Fibroblast of mammary gland (primary cell): ENCODE measurements at places on chromosomes 12 and 14.
A peak's percentile ranks its signal among the peaks of the same experiment; 100 is the strongest.

DNA sequence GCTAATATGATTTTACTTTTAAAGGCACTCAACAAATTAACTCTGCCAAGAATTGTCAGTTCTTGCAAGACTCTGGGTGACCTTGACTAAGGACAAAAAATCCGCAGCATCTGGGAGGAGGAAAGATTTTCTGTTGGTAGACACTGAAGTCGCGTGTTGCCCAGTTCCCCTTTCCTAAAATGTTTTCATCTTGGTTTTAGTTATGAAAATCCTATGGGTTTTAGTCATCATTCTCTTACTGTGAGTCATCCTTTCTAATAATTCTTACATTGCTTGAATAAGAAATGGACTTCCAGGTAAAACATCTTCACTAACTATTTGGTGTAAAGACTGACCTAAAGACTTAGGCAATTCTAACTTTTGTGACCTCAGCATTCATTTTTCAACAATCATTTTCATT is 9.1 kb downstream of the GSG1 start:
- peak; percentile 66 for DNase-seq

DNA sequence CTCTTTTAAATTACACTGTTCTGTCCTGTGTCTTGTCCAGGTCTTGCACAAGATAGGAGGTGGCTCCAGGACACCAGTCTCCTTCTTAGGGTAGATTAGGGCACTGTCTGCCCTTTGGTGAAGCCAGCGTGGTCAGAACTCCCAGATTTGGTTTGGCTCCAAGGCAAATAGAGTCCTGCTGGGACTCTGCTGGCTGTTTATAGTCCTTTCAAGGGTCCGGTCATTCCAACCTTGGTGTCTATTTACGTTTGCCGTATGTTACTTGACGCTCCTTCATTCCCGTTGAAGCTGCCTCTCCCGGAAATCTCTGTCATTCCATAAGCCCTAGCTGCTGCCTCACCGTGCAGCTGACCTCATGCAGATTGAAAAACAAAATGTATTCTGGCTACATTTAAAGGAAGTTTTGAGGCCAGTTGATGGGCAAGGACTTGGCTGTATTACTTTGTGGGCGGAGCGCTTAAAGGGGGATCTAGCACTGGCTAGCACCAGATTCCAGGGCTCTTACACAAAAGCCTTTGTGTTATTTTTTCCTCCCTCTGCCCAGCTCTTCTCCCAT is 180.6 kb downstream of the AKAP6 start:
- peak; percentile 85 for DNase-seq

- DNase-seq = no peak
These were observed 25.5 kb downstream of the RBM19 start for GRCh38 chr12:113940357-113941207.

DNA sequence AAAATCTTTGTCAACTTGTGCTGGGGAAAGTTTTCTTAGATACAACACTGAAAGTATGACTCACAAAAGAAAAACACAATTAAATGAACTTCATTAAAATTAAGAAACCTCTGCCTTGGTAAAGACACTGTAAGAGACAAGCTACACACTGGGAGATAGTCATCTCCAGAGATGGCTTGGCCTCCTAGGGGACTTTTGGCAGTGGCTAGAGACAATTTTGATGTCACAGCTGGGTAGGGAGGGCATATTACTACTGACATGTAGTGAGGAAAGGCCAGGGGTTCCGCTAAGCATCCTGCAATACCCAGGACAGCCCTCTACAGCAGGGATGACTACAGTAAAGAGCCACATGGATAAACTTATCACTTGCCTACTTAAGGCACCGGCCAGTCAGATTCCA is 8.7 kb upstream of the RNASE4 start:
- DNase-seq = no peak

DNA sequence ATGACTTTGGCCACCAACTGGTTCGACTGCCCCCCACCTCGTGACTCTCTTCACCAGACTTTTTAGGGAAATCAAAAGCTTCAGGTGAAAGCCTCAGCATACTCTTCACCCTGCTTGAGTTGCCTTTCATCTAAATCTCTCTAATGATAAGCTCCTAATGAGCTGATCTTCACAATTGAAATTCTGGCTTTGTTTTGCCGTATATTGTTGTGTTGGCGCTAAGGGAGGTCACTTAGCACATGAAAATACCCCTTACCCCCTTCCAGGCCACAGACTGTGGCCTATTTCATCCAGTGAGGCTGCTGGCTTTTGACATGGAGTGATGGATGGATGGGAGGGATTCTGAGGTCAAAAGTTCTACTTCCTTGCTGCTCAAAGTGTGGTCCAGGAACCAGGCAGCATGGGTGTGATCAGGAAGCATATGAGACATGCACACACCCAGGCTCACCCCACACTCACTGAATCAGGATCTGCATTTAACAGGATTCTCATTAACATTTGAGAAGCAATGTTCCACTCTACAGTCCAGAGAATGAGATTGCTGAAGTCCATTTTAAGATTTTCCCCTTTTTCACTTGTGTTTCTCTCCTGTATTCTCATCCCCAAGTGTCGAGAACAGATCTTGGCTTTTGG is 131.4 kb downstream of the DACT1 start:
- no peak for DNase-seq

- DNase-seq = no peak
These were observed 7.0 kb upstream of the UBE2N start for GRCh38 chr12:93448796-93449195.

DNA sequence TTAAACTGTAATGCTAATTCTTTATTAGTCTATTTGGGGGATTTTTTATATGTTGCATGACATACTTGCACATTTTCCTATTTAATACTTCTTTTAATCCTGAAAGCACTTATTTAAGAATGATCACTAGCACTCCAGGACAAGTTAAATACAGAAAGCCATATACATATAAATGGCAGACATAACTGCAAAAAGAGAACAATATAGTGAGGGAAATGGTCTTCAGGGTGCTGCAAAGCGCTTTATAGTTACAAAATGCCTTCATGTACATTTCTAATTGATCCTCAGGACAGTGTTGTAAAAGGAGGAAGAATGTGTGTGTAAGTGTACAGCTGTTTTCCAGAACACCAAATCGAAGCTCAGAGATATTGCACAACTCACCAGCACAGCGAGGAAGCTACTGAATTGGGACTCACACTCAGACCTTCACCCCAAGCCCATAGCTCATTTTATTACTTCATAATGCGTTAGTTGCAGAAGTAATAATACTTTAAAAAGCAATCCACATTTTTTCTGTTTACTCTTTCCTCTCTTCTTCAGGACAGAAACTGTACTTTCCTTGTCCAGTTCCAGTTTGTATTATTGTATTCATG is 428.2 kb downstream of the RAD51B start:
- peak; percentile 84 for DNase-seq

DNA sequence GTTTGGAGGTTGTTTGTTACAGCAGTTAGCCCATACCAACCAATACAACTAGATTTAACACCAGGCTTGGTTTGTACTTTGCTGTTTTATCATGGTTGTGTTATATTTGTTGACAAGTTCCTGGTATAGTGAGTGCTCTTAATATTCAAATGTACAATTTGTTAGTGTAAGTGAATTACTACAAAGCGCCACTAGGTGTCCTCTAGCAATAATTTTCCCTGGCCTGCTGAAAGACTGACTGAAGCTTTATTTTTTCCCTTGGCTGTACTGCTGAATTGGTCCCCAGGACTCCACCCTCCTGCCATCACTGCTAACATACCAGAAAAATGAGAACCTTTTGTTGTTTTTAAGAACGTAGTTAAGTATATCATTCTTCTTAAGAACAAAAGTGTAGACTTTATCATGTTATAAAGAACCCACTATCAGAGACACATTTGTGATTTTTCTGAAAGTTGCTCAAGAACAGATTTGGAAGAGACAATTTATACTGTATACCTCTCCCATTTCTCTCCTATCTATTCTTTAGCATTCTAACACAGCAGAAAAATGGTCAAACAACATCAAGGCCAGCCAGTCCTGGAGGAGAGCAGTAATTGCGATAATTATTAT is 75.3 kb upstream of the FAR2 start:
- peak; percentile 73 for DNase-seq

GRCh38 chr12:73065913-73066312 is 793.7 kb downstream of the TRHDE start:
- DNase-seq = no peak

GRCh38 chr12:12425616-12426015 is 68.7 kb downstream of the BORCS5 start:
- DNase-seq = peak; percentile 15

GRCh38 chr14:61585598-61586543 is 109.4 kb upstream of the HIF1A start:
- DNase-seq = peak; percentile 88

DNA sequence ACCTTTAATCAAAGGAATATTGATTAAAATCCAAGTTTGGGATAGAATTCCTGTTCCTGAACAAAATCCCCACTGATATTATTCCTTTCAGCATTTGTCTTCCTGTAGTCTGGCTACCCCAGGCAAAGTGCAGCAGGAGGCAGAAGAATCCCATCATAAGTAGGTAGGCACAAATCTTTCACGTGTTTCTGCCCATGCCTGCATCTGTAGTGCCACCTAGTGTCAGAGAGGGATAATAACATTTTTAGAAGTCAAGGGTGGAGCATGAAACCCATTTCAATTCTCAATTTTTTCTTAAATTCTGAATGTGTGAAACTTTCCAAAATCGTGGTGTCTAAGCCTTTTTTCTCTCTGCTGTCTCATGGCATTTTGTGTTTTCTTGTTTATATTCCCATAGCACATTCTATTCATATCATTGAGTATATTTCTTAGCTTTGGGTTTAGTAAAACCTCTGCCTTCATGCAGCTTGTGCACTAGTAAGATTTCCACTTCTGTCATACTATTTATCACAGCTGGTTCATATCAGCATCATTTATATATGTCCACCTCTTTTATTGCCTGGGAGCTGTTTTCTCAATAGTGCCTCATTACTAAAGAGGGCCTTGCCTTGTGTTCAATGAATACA is 47.8 kb upstream of the RERG start:
- peak; percentile 81 for DNase-seq

- no peak for DNase-seq
These were observed 49.0 kb downstream of the TMEM117 start for GRCh38 chr12:43884683-43885410.

GRCh38 chr14:95098984-95099599 is 58.2 kb downstream of the DICER1 start:
- DNase-seq = peak; percentile 80

- DNase-seq = no peak
These were observed 83.9 kb downstream of the PAPOLA start for GRCh38 chr14:96586056-96586455.

- DNase-seq = peak; percentile 48
These were observed 342.5 kb upstream of the KITLG start for GRCh38 chr12:88922816-88923215.
